ENCODE measurements at places on chromosomes 5 and 9.

GRCh38 chr5:129223178-129223577, 128.6 kb downstream of the ISOC1 start:
- no peak for DNase-seq

DNA sequence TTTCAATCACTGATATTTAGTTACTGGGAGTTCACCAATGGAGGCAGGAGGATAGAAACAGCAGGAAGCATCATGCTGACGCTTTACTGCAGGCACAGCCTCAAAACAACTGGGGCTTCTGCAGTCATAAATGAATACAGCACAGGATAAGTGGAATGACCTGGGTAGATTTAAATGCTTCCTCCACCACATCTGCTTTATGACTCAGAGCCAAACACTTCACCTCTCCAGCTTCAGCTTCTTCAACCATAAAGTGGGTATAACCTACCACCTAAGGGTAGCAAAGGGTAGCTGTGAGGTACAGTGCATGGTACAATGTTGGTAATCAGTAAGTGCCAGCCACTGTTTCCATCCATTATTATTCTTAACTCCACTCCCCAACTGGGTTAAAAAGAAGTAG, 28.4 kb downstream of the RASEF start:
- DNase-seq: no peak

GRCh38 chr5:170388818-170389549, at the start of gene KCNMB1:
KCNMB1 (minus strand) TSS chr5:170389367; CDS start chr5:170385447, 3,920 bp downstream.
- DNase-seq: no peak

DNA sequence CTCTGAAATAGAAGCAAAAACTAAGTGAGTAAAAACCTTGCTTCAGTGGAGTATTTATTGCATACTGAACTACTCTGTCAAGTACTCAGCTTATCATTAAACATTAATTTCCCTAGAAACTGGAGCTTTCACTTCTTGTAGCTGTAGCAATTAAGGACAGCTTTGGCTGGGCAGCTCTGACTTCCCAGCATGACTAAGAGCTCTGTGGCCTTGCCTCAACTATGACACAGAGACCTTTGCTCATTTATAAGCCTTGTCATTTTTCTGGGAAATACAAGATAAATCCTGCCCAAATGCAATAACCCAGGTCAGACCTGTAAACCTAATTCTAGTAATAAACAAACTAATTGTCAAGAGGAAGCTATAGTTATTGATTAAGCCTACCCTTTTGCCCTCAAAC, 65.4 kb upstream of the STK32A start:
- no peak for DNase-seq

GRCh38 chr9:33295571-33295970, 5.3 kb downstream of the NFX1 start:
- no peak for DNase-seq

DNA sequence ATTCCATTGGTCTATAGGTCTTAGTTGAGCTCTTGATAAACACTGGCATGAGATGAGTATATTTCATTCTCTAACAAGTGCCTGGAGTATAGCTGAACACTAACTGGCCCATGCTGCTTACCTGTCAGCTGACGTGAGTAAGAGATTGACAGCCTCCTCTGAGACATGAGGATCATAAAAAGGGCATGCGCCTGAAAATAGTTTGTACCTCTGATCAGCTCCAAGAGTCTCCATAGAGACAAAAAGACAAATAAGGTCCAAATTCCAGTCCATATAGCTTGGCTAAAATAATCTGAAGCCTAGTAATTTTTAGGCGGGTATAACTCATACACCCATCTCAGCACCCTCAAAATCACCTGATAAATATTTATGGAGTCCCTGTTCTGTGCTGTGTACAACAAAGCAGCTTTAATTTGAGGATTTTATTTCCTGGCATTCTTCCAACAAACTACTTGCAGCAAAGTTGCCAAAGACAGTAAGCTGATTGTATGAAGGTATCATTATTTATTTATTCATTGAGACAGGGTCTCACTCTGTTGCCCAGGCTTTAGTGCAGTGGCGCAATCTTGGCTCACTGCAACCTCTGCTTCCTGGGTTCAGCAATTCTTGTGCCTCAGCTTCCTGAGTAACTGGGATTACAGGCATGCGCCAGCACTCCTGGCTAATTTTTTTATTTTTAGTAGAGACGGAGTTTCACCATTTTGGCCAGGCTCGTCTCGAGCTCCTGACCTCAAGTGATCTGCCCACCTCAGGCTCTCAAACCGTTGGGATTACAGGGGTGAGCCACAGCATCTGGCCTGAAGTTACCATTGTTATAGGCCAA, 16.2 kb upstream of the FSD1L start:
- no peak for DNase-seq

Data from activated gamma-delta T cell (primary cell).